Muscle of leg (tissue), 16 donors: ENCODE measurements at places on chromosomes 2 and 18. TPM values are rescaled to one million over a fixed set of nuclear protein-coding genes. Genes with fewer than 3 reads are reported as not detected.

IL18R1 gene
- total RNA-seq, result 0.98 TPM

TRABD2A gene
- total RNA-seq, result 0.22 TPM

LIMS4 gene
- total RNA-seq, result 3.8 TPM

DPP10 gene
- 0.27 TPM for total RNA-seq

NFATC1 gene
- total RNA-seq, result 7.0 TPM

FBXO15 gene
- 0.89 TPM for total RNA-seq

RSAD2 gene
- 3.3 TPM for total RNA-seq

UCN gene
- total RNA-seq, result 1.1 TPM

SPP2 gene
- not detected for total RNA-seq

DNA sequence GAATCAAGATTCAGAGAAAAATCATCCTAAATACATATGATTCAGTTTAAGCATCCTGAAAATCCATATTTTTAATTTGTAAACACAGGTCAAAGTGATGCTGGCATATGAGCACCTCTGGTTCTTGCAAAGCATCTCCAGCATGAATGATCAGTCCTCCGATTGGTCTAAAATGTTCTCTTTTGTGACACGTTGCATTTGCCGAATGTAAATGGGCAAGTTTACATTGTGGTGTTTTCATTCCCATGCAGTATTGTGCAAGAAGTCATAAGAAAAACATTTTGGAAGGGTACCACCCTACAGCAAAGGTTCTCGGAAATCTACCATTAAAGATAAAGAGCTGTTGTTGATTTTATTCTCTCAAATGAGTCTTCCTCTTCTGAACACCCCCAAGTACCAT, 108.0 kb upstream of the UNC80 start:
- no peaks in the 10 kb centered on the region for H3K27me3 ChIP-seq
- DNase-seq, result no peak
- H3K27ac ChIP-seq, result no peak overlapping the region

GRCh38 chr2:196101325-196101991, 32.8 kb upstream of the DNAH7 start:
- H3K4me1 ChIP-seq, result no peaks in the 10 kb centered on the region
- DNase-seq, result no peak
- H3K27me3 ChIP-seq, result no peaks in the 10 kb centered on the region
- no peak overlapping the region for H3K27ac ChIP-seq

- H3K4me1 ChIP-seq, result peaks cover under 1% of the 10 kb centered on the region
- no peak for DNase-seq
- no peak overlapping the region for H3K27ac ChIP-seq
- no peaks in the 10 kb centered on the region for H3K36me3 ChIP-seq
Measured at GRCh38 chr2:179349670-179350303, 85.2 kb upstream of the SESTD1 start.

DNA sequence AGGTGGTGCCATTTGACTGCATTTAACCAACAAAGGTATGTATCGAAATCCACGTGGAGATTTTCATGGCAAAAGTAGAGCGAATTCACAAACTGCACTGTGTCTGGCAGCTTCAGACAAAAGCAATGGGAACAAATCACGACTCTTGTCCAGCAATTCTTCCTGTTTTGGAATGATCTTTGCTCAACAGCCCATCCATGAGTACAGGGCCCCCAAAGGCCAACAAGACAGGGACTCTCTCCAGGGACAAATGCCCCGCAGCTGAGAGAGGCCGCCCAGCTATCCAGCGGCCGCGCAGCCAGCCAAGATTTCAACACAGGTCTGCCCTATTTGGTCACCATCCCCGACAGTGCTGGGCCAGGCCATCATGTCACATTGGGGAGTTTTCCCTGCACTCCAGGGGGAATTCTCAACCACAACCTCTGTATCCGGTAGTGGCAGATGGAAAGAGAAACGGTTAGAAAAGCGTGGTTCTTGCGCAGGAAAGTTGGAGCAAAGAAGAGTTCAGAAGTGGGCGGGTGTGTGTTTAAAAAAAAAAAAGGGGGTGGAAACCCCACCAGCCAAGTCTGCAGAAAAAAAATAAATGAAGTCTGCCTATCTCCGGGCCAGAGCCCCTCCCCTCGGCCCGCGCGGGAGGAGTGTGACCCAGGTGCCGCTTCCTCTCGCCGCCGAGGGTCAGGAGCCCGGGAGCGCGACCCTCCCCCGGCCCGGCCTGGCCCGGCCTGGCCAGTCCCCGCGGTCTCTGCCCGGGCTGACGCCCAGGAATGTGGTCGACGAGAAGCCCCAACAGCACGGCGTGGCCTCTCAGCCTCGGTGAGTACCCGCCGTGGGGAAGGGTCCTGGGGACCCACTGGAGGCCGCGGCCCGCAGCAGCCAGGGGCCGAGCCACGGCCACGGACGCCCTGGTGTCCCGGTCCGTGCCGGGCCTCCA, at the start of gene GYPC:
GYPC (plus strand) TSS at position 659 of the 931 bp plus-strand sequence; CDS start at position 765, 106 bp downstream.
- peaks cover 43% of the 10 kb centered on the region for H3K4me1 ChIP-seq
- peak; percentile 89 for DNase-seq
- peak within 1 kb of the TSS; percentile 97 for H3K27ac ChIP-seq
- peak within 1 kb of the TSS; percentile 73 for H3K4me3 ChIP-seq
- no peaks in the 10 kb centered on the region for H3K27me3 ChIP-seq
- peaks cover 9% of the 10 kb centered on the region for H3K36me3 ChIP-seq

DNA sequence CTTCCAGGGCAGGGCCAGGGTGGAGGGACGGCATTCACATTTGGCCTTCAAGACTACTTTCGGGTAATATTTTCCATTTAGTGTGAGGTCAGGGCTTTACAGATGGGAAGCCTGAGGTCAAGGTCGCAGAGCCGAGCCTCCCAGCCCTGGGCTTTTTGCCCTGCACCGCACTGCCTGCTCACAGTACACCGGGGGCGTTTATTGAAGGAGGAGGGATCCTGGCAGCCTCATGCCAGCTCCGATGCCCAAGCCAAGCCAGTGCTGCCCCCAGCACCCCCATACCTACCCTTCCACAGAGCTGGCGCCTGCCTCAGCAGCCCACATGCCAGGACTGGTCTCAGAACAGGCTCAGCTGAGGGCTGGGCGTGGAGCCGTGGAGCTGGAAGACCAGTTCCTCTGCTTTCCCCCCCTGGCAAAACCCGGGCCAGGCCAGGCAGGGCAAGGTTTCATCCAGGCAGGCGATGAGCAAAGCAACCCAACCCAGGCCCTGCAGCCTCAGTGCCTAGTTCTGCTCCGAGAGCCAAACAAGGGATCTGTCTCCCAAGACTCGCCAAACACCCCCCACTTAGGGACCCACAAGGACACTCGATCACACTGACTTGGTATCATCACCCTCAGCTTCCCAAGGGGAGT, 11.9 kb downstream of the SDC1 start:
- H3K27ac ChIP-seq, result no peak overlapping the region

DNA sequence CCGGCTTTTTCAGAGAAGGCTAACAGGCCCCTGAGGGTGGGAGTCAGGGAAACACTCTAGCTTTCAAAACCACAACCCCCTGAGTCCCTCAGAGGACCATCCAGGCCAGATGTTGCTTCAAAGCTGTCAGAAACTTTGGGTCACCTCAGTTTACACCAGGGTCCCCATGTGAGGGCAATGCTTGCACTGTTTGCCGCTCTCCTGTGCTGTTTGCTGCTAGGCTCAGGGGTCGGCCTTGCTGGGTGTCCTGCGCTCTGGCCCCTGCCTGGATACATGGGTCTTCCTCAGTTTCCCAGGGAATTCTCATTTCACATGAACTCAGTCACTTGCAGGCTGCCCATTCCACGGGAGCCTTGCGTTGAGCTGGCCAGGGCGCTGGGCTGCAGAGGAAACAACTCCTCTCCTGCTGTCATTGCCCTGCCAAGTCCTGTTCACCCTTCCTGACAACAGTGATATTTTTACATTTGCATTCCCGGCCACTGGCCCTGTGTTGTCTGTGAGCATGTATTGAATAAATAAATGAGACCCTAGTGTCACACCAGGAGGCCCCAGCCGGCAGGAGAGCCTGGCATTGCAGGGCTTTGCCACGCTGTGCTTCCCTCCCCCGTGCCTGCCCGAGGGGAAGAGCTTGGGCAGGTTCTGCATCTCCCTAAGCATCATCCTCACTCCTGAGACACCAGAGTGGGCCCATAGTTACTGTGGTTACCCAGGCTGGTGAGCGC, 73.2 kb upstream of the RAB6C start:
- H3K36me3 ChIP-seq, result no peaks in the 10 kb centered on the region
- no peak overlapping the region for H3K27ac ChIP-seq
- no peak overlapping the region for H3K4me3 ChIP-seq
- no peaks in the 10 kb centered on the region for H3K4me1 ChIP-seq

- H3K4me3 ChIP-seq, result no peak overlapping the region
- no peak for DNase-seq
- H3K4me1 ChIP-seq, result peaks cover 46% of the 10 kb centered on the region
- no peak overlapping the region for H3K27ac ChIP-seq
- H3K36me3 ChIP-seq, result no peaks in the 10 kb centered on the region
- no peaks in the 10 kb centered on the region for H3K27me3 ChIP-seq
Measured at GRCh38 chr2:235618039-235618438, 124.2 kb downstream of the AGAP1 start.

DNA sequence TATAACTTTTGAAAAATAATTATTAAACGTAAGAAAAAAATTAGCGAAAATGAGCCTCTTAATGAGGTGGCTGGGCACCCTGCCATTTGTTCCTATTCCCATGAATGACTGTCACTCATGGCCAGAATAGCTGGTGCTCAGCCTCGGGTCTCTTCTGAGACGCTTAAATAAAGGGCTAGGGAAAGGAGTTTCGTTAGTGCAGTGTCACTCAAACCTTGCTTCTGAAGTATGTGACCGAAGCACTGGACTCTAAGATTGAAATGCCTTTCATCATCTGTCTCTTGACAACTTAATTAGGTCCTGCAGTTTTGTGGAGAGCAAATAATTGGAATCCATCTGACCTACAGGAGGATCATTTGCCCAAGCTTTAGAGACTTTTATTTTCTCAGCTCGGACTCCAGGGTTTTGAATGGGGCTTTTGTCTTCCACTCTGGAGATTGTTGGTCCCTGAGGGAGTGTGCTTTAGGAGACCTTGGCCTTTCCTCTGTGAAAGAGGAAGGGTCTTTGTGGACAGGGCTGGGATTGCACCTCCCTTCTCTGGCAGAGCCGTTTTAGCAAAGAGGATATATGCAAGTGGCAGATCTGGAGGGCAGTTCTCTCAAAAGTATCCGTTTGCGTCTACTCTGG, 42.3 kb upstream of the FHOD3 start:
- no peak overlapping the region for H3K4me3 ChIP-seq
- H3K4me1 ChIP-seq, result no peaks in the 10 kb centered on the region
- no peaks in the 10 kb centered on the region for H3K27me3 ChIP-seq
- DNase-seq, result no peak

GRCh38 chr2:27925766-27926472, 35.4 kb downstream of the BABAM2 start:
- no peaks in the 10 kb centered on the region for H3K27me3 ChIP-seq
- no peaks in the 10 kb centered on the region for H3K4me1 ChIP-seq
- H3K27ac ChIP-seq, result no peak overlapping the region
- peaks cover 4% of the 10 kb centered on the region for H3K36me3 ChIP-seq

DNA sequence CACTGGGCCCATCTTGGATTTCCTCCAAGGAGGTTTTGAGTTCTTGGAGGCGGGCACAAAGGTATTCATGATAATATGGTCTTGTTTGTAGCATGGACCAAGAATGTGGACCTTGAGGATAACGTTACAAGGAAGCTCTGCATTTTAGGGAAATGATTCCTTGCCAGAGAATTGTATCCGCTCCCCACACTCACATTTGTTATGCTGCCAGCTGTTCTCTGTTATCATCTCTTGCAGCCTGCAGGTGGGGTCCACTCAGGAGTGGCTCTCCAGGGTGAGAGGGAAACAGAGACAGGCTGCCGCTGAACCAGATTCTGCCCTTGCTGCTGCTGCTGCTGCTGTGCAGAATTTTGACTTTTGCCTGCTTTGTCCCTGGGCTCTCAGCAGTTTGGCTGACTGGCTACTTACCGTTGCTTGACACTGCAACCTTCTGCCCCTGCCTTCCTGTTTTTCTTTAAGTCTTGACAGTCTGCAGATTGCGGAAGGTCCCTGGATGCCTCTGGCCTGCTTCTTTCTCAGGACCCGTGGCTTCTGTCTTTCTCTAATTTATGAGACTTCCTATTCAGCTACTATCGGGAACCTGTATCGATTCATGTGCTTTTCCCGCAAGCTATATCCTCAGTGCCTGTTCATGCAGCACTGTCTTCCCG, 122.3 kb upstream of the DOCK10 start:
- peaks cover 7% of the 10 kb centered on the region for H3K4me1 ChIP-seq
- H3K27ac ChIP-seq, result no peak overlapping the region
- no peak overlapping the region for H3K4me3 ChIP-seq
- DNase-seq, result peak; percentile 16

GRCh38 chr18:42174909-42175308, 219.9 kb downstream of the PIK3C3 start:
- no peaks in the 10 kb centered on the region for H3K4me1 ChIP-seq
- H3K27ac ChIP-seq, result no peak overlapping the region
- H3K27me3 ChIP-seq, result no peaks in the 10 kb centered on the region
- no peaks in the 10 kb centered on the region for H3K36me3 ChIP-seq

GRCh38 chr2:234145511-234145910, 95.0 kb downstream of the SPP2 start:
- no peak overlapping the region for H3K27ac ChIP-seq
- DNase-seq, result no peak
- H3K4me3 ChIP-seq, result no peak overlapping the region
- no peaks in the 10 kb centered on the region for H3K4me1 ChIP-seq
- no peaks in the 10 kb centered on the region for H3K36me3 ChIP-seq

- no peak overlapping the region for H3K4me3 ChIP-seq
- no peaks in the 10 kb centered on the region for H3K27me3 ChIP-seq
- no peaks in the 10 kb centered on the region for H3K36me3 ChIP-seq
- DNase-seq, result no peak
- peaks cover 7% of the 10 kb centered on the region for H3K4me1 ChIP-seq
- no peak overlapping the region for H3K27ac ChIP-seq
Measured at GRCh38 chr2:75424936-75425619, 135.7 kb downstream of the EVA1A start.

DNA sequence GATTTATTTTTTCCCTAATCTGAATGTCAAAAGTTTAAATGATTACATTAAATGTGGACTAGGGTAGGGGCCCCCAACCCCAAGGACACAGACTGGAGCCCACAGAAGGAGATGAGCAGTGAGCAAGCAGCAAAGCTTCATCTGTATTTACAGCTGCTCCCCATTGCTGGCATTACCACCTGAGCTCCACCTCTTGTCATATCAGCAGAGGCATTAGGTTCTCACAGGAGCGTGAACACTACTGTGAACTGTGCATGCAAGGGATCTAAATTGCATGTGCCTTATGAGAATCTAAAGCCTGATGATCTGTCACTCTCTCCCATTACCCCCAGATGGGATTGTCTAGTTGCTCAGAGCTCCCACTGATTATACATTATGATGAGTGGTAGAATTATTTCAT, 3.8 kb downstream of the MOB1A start:
- H3K36me3 ChIP-seq, result peaks cover 17% of the 10 kb centered on the region
- no peaks in the 10 kb centered on the region for H3K27me3 ChIP-seq
- H3K27ac ChIP-seq, result no peak overlapping the region
- DNase-seq, result no peak
- no peak overlapping the region for H3K4me3 ChIP-seq
- H3K4me1 ChIP-seq, result peaks cover 9% of the 10 kb centered on the region

DNA sequence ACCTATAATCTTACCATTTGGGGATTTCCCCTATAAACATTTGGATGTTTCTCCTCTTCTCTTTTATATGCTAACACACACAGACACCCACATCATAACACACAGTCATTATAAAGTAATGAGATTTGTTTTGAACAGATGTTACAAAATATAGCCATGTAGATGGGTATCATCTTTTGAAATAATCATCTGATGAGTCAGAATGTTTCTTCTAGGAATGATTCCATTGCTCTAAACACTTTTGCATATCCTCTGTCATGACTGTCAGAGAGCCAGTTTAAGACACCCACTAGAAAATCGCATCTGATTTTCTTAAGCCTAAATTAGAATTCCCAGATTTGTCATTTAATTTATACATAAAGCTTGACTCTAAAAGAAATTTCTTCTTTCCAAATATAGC, 442.6 kb downstream of the CMPK2 start:
- no peak overlapping the region for H3K4me3 ChIP-seq
- peaks cover 2% of the 10 kb centered on the region for H3K4me1 ChIP-seq
- no peak overlapping the region for H3K27ac ChIP-seq
- H3K36me3 ChIP-seq, result no peaks in the 10 kb centered on the region
- peak; percentile 19 for DNase-seq
